Hematopoietic multipotent progenitor cell treated with erythropoietin and hydrocortisone succinate and interleukin-3 and kit ligand, for 8 days (in vitro differentiated cells): ENCODE measurements at places on chromosomes 6 and 20.

DNA sequence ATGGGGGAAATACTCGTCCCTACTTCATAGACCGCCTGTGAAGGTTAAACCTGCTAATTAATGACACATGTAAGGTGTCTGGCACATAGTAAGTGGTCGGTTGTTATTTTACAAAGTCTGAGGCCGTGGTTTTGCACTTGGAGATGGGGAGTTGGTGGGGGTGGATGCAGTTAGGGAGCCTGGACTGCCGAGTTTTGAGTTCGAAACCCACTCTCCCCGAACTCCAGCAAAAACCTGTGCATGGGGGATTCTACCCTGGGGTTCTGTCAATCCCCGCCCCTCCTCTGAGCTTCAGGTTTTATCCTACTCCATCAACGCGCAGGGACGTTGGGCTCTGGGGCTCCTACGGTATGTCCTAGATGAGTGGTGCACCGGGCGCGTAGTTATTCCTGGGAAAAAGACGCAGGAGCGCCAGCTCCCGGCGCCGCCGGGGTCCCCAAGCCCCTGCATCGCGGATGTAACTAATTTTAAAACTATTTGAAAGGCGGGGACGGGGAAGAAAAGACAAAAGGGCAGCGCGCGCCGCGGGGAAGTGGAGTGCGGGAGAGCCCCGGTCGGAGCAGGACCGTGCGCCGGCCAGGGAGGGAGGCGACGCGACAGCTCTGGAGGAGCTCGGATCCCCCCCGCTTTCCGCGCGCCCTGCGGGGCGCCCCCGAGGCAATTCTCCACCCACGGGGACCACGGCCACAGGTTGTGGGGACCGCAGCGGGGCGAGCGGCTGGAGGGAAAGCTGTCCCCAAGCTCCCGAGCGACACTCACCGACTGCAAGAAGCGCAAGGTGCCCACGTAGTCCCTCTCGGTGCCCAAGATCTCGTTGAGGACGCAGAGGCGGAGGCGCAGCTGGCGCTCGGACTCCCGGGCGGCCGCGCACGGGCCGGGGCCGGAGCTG, 672 bp downstream of the PREX1 start:
- DNase-seq = peak; percentile 44

- no peak for DNase-seq
Measured at GRCh38 chr6:113607821-113608545, 249.2 kb upstream of the MARCKS start.

DNA sequence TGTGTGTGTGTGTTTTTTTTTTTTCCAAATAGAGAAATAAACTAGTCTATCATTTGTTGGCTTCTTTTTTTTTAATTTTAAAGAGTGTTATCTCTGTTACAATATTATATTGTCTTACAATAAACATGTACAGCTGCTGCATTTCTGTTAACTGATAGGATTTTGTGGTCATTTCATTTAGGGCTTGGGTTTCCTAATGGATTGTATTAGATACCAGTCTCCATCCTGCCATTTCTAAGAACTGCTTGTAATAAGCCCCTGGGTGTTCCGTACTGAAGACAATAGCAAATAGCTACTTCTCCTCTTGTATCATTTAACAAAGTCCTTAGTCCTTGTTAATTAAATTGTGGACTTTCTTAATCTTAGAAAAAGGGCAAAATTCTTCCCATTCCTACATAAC, 45.7 kb downstream of the SOBP start:
- no peak for DNase-seq

GRCh38 chr20:53154540-53154939, 182.4 kb downstream of the TSHZ2 start:
- DNase-seq = peak; percentile 20

DNA sequence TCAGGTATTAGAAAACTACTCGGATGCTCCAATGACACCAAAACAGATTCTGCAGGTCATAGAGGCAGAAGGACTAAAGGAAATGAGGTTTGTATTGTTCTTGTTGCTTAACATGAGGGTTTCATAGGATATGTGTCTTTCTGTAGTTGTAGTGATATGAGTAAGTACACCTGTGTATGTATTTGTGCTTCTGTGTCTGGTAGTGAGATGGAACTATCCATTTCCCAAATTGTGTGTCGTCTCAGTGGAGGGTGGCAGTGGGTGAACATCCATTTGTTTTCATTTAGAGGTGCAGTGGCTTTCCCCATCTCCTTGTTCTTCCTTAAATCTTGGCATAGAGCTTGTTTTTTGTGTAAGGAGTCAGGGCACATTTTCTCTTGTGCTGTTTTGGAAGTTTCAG, 8.2 kb downstream of the ASXL1 start:
- no peak for DNase-seq

GRCh38 chr6:12367412-12367811, 77.3 kb downstream of the EDN1 start:
- DNase-seq = no peak

- no peak for DNase-seq
Measured at GRCh38 chr20:46558511-46558959, 8.1 kb upstream of the OCSTAMP start.

GRCh38 chr6:30684386-30685156, 1.9 kb downstream of the PPP1R18 start:
- DNase-seq = peak; percentile 32
